ENCODE measurements at places on chromosomes 16 and 17. TPM values are rescaled to one million over a fixed set of nuclear protein-coding genes. Genes with fewer than 3 reads are reported as not detected.
A peak's percentile ranks its signal among the peaks of the same experiment; 100 is the strongest.

GRCh38 chr17:74544991-74545842 is 698 bp downstream of the CD300C start:
- no peak for DNase-seq

GRCh38 chr17:37505333-37505732 is 15.6 kb downstream of the DUSP14 start:
- DNase-seq: no peak

DNA sequence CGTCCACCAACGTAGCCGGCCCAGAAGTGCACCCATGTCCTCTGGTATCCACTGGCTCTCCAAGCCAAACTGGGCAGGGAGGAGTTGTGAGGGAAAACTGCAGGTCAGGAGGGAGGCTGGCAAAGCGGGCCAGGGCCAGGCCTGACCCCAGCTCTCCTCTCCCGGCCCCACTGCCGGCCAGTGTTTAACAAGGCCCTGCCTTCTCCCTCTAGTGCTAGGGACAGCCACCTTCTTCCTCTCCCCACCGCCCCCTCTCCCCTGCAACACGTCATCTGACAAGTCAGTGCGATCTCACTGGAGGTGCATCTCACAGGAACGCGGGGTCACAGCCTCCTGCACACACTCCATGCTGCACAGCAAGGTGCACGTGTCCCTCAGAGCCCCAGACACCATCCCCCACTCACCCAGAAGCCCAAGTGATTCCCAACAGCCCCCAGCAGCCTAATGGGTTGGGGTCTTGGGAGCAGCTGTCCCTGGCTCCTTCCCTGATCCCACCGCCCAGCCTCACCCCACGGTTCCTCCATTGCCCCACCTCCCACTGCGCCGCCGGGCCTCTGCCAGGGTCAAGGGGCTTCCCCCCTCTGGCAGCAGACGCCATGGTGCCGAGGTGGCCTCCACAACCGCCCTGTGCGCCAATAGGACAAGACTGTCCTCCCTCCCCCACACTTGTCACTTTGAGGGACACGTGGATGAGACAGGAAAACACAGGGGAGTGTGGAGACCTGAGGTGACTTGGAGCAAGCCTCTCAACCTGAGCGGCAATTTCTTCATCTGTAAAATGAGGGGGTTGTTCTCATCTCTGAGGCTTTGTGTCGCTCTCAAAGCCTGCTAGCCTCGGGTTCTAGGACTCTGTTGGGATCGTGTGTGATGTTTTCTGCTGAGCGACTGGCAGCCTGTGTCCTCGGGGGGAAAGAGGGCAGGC is 1.1 kb upstream of the ACE start:
- DNase-seq: no peak

The RTN4RL1 gene
- 1.6 TPM for total RNA-seq

The KRT25 gene
- not detected for total RNA-seq

- no peak for DNase-seq
Observed at GRCh38 chr16:1953734-1954133, 755 bp downstream of the RPL3L start.

The ZNF276 gene
- total RNA-seq: 71.4 TPM

The PPP1R27 gene
- total RNA-seq: 1.3 TPM

- DNase-seq: no peak
Observed at GRCh38 chr17:18143044-18143936, 34.7 kb downstream of the MYO15A start.

- no peak for DNase-seq
Observed at GRCh38 chr17:50298018-50298417, 23.8 kb downstream of the TMEM92 start.

The GRB7 gene
- not detected for total RNA-seq

DNA sequence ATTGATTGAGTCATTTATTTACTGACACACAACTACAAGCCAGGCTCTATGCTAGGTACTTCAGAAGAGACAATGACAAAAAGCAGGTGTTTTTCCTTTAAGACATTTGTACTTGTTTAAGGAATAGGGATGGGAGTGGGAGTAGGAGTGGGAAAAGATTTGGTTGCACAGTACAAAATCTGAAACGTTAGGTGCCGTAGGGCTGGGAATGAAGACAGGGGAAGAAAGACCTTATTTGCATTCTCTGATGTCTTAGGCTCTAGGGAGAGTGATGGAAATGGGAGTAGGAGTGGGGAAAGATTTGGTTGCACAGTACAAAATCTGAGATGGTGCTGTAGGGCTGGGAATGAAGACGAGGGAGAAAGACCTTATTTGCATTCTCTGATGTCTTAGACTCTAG is 28.7 kb upstream of the OR4D1 start:
- DNase-seq: no peak

The GRIN2C gene
- 0.27 TPM for total RNA-seq

The RNF43 gene
- total RNA-seq: 0.54 TPM

GRCh38 chr17:19654896-19655295 is 6.3 kb downstream of the ALDH3A2 start:
- DNase-seq: no peak

- no peak for DNase-seq
Observed at GRCh38 chr16:85384833-85385462, 228.2 kb upstream of the GSE1 start.

DNA sequence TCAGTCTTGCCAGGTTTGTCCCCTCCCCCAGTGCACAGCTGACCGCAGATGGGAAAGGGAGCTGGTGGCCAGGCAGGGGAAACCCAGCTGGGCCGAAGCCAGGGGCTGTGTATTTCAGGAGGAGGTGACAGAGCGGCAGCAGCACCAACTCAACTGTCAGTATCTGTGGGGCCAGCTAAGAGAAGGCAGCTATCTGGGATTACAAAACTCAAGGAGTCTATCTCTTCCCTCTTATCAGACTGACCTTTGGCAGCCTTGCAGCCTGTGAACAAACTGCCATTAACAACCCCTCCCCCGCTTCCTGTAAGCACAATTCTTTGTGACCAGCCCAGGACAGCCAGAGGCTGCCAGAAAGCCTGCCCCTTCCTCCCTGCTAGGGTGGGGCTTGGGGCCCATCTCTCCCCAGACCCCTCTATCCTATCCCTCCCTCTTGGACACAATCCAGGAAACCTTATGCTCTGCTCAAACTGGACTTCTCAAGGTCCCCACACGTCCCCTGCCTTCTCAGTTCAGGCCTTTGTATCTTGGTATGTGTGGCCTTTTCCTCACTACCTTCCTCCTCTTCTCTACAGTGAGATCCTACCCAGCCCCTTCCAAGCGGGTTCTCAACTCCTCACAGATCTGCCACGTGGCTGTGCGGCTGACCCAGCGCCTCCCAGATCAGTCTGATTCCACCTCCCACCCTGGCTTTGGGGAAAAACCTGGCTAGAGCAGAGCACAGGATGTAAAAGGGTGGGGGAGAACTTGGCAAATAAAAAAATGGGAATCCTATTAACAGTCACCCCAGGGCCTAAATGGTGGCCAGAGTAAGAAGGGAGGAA is 10.5 kb downstream of the ST3GAL2 start:
- peak; percentile 93 for DNase-seq

DNA sequence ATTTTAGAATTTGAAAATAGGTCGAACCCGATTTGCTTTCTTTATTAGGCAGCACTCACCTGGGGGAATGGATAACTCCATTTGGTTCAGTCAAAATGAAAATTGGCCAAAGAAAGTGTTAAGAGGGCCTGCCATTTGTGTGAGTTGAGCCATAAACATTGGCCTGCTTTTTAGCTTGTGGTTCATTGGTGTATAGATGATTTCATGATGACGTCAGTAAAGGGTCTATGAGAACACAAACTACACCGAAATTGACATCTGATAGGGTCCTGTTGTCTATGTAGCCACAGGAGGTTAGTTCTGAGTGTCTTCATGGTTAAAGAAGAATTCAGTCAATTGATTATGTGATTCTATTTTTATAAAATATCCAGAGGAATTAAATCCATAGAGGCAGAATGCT is 1001.5 kb upstream of the EEF2KMT start:
- DNase-seq: no peak

DNA sequence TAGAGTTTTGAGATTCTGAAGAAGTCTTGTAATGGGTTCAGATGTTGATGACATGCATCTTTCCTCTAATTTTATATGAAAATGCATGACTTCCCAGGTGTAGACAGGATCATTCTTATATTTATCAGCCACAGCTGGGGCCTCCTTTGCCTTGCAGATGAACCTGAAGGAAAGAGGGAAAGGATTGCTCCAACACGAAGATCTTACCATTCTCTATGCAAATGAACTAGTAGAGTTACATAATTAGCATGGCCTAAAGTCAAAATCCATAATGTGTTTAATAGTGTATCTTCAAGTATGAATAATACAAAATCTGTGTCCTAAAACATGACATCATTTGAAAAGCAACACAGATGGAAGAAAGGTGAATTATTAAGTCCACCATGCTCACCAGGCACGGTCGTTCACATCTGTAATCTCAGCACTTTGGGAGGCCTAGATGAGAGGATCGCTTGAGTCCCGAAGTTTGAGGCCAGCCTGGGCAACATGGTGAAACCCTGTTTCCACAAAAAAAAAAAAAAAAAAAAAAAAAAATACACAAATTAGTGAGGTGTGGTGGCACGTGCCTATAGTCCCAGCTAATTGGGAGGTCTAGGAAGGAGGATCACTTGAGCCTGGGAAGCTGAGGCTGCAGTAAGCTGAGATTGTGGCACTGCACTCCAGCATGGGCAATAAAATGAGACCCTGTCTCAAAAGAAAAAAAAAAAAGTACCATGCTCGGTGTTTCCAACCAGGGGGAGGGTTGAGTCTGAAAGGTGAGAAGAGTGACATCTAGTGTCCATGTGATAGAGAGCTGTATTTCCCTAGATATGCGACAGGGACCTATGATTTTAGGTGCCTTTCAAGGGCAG is 6.3 kb downstream of the VWA3A start:
- peak; percentile 59 for DNase-seq

- no peak for DNase-seq
Observed at GRCh38 chr17:29451121-29451742, 61.1 kb downstream of the TAOK1 start.

DNA sequence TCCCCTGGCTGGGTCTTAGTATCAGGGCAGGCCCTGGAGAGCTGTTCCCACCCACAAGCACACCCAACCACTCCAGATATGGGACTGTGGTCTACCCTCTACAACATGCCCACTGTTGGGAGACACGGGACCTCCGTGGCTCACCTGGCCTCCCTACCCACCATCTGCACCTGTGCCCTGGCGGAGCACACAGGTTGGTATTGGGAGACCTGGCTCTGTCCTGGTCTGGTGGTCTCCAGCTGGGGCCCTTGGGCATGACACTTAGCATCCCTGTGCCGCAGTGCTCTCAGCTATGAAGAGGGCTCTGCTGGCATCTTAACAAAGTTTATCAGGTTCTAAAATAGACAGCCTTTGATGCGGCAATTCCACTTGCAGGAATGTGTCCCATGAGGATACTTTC is 5.8 kb downstream of the C16orf95 start:
- no peak for DNase-seq

The MPV17L gene
- total RNA-seq: 13.5 TPM

The LPCAT2 gene
- 33.1 TPM for total RNA-seq

DNA sequence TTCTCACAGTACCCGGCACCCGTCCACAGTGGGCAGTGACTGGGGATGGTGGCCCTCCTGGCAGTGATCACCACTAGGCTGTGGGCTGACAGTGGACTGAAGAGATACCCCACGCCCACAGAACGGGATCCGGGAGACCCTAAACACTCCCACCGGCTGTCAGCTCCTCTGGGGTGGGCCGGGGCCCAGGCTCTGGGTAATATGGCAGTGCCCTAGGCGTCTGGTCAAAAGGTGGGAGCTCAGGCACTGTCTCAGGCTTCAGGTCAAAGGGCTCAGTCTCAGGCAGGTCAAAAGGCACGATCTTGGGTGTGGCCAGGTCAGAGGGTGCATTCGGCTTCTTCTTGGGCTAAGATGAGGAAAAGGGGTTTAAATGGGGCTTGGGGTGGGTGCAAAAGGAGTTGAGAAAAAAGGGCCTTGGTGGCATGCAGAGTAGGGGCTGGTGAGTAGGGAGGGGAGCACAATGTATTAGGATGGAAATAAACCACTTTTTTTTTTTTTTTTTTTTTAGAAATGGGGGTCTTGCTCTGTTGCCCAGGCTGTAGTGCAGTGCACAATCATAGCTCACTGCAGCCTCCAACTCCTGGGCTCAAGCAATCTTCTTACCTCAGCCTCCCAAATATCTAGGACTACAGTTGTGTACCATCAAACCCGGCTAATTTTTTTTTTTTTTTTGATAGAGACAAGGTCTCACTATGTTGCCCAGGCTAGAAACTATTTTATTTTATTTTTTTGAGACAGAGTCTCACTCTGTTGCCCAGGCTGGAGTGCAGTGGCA is 11.0 kb downstream of the CAVIN1 start:
- DNase-seq: no peak

The SARM1 gene
- total RNA-seq: 32.3 TPM

DNA sequence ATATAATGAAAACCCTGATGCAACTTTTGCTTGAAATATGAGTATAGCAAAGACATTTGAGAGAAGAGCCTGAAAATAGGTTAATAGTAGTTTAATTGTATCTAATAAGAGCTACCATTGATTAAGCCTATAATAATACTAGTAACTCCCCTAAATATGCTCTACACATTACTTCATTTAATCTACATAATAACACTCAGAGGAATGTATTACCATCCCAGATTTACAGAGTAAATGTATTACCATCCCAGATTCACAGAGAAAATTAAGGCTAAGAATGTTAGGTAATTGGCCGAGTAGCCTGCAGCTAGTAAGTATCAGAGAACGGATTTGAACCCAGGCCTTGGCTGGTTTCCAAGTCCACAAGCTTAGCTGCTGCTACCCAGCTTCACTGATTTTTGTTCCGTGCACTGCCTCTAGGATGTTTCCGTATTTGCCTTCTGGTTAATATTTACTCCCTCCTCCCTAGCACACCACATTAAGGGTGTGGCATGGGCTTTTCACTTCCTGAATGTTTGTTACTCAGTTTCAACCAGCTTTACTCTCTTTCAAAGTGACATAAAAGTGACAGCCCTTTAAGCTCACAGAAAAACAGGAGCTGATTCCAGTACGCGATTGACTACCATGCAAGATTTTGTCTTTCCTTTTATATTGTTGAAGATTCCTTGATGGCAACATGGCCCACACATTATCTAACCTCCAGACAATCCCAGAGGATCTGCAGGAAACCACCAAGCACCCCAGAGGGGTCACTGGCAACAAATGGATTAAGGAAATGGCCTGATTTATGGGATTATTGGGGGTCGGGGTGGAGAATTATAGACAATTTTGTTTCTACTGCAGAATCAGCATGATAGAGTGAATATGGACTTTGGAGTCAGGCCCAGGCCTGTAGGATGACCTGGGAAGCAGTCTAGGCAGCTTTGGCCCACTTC is 26.7 kb upstream of the TOX3 start:
- no peak for DNase-seq

The TMEM114 gene
- not detected for total RNA-seq

The MAFG gene
- total RNA-seq: 29.6 TPM

GRCh38 chr16:74297145-74297665 is 591 bp downstream of the PSMD7 start:
- peak; percentile 44 for DNase-seq

- no peak for DNase-seq
Observed at GRCh38 chr16:19513377-19514053, 8.4 kb downstream of the GDE1 start.

Data from hematopoietic multipotent progenitor cell (in vitro differentiated cells).